ENCODE measurements at places on chromosomes 12 and 14. TPM values are rescaled to one million over a fixed set of nuclear protein-coding genes. Genes with fewer than 3 reads are reported as not detected.

- no peak for DNase-seq
These were observed 190.2 kb downstream of the MON2 start for GRCh38 chr12:62656591-62657362.

Gene B4GALNT1
- 2.2 TPM for total RNA-seq

- no peak for DNase-seq
These were observed 126.5 kb downstream of the CMAS start for GRCh38 chr12:22172501-22172900.

GRCh38 chr12:13976028-13976584 is 5.3 kb downstream of the GRIN2B start:
- no peak for DNase-seq

Gene DHRS2
- not detected for total RNA-seq

Gene SPTB
- 1.4 TPM for total RNA-seq

DNA sequence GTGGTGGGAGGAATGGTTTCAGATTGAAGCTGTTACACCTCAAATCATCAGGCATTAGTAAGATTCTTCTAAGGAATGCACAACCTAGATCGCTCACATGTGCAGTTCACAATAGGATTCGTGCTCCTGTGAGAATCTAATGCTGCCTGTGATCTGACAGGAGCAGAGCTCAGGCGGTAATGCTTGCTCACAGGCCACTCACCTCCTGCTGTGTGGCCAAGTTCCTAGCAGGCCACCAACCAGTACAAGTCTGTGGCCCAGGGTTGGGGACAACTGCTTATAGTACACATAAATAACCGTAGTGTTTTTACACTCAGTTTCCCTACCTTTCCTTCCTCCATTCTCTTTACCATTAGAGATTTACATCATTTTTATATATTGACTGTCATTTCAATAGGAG is 121.4 kb downstream of the SLCO1B3 start:
- no peak for DNase-seq

- peak; percentile 32 for DNase-seq
These were observed 96.5 kb downstream of the LGMN start for GRCh38 chr14:92651758-92652406.

- DNase-seq: peak; percentile 55
These were observed at the start of gene SIX1 for GRCh38 chr14:60648934-60649874. Gene SIX1, minus strand, starts transcription at chr14:60649477. Its CDS starts 288 bp downstream, at chr14:60649189.

DNA sequence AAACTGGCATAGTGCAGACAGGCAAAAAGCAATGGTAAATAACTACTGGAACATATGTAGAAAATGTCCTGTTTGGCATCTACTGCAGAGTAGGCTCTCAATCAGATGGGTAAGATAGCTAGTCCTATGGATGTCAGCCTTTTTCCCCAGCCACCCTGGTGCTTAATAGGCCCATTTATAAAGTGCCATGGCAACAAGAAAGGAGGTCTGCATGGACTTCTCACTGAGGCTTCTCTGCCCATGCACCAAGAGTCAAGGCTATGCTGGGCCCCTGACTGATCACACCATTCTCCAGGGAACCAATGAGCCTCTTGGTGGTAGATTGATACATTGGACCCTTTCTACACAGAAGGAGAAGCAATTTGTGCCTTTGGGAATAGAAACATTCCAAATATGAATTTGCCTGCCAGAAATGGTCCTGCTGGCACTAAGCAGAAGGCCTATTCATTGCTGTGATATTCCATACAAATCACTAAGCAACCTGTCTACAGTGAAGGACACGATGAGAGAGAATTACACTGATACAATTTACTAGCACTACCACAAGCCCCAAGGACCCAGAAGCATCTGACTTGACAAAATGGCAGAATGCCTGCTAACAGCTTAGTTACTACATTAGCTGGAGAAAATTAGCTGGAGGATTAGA is 43.8 kb downstream of the RESF1 start:
- DNase-seq: no peak

- no peak for DNase-seq
These were observed 373.4 kb downstream of the NUAK1 start for GRCh38 chr12:105765053-105766014.

- no peak for DNase-seq
These were observed 93.8 kb downstream of the TRAFD1 start for GRCh38 chr12:112219195-112219594.

DNA sequence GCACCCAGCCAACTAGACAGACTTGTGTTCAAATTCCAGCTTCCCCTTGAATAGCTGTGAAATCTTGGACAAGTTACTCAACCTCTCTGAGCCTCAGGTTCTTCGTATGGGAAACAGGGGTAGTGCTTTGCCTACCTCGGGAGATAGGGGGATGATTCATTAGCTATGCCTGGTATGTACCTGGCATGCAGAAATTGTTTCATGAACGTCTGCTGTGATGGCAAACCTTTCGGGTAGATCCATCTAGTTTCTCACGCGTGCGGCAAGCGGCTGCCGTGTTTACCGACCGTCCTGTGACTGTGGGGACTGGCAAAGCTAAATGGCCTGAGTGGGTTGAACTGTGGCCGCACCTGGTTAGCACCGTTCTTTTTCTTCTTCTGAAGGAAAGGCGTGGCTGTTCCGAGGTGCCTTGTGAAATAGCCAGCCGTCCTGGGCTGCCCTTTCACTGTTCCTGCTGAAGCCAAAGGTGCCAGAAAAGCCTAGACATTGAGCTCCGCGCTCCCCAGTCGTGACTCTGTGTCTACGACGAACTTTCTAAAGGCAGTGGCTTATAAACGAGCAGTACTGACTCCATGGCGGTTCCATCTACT is 40.6 kb upstream of the MED13L start:
- DNase-seq: no peak

DNA sequence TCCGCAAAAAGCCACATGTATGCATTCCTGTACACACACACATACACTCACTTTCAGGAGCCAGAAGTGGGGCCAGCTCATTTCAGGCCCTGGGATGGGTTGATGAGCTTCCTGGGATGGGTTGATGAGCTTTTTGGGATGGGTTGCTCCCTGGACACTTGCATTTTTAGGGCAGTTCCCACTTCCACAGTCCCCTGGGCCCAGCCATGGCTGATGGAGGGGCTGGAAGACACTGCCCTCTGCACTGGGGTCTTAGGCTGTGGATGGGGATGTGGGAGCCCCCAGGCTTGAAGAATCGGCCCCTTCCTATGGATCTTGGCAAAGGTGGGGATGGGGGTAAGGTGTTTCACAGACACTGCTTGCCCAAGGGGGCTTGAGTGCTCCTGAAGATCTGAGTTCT is 12.7 kb downstream of the ACVRL1 start:
- DNase-seq: no peak

- DNase-seq: no peak
These were observed 27.8 kb upstream of the CAPRIN2 start for GRCh38 chr12:30782316-30783173.

Gene POTEG
- total RNA-seq: not detected

Gene RBP5
- 2.2 TPM for total RNA-seq

Gene ALDH6A1
- total RNA-seq: 42.1 TPM

DNA sequence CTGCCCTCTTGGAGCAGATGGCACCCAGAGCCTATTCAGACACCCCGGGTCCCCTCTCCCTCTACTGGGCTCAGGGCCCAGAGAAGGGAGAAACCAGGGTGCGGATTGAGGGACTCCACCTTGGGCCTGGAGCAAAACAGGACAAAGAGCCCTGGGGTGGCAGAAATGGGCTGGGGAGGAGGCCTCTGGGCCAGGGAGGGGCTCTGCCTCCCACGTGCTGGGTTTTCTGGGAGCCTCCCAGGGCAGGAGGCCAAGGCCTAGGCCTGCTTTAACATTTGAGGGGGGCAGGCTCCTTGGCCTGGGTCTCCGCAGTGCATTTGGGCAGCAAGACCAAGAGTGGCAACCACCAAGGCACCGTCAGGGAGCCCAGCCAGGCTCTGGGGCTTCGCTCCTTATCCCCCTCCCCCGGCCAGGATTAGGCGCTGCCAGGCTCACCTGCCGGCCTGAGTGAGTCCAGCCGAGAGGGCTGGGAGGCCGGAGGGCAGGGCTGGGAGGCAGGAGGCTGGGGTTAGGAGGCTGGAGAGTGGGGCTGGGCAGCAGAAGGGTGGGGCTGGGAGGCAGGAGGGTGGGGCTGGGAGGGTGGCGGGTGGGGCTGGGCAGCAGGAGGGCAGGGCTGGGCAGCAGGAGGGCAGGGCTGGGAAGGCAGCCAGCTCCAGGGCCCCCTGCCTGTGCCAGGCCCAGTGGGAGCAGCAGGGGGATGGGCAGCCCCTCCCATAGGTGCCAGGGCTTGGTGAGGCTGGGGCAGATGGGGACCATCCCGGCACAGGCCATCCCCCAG is 101.8 kb upstream of the EIF5 start:
- DNase-seq: peak; percentile 71

DNA sequence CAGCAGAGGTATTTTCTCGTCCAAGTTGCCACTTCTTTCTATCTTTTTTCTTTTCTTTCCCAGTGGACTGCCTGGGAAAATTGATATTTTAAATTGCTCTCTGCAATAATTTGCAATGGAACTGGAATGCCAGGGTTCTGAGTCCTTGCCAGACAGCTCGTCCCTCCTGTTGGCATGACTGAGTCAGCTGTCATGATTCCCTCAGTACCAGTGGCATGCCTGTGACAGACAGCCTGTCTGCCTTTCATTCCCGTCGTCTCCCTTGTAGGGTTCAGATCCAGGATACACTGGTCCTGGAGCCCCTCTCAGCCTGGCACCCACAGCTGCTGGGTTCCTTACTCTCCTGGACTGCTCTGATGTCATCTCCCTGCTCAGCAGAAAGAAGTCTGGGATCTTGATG is 84.8 kb downstream of the PTPN11 start:
- DNase-seq: no peak

Gene BICDL1
- total RNA-seq: 6.8 TPM

DNA sequence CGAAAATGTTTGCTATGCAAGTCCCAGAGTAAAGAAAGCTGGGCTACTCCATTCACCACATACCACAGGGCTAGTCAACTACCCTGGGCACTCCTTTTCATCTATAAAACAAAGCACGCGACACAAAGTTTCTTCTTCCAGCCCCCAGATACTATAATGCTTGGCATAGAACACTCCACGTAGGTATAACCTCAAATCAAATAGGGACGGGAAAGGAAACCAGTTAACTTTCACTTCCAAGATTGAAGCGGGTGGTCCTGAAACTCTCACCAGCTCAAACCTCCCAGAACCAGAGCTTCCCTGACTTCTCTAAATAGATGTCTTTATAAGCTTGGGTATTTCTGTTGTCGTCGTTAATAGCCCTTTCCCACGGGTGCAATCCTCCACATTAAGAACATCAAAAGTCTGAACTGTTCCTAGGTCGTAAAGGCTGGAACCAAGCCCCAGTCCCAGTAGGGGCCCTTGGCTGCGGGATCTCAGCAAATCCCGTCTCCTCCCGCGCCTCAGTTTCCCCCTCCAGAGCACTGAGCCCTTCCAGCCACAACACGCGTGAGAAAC is 647 bp downstream of the LGMN start:
- no peak for DNase-seq

- no peak for DNase-seq
These were observed 98.8 kb upstream of the RGS6 start for GRCh38 chr14:71833476-71833875.

Gene MFAP5
- 25.0 TPM for total RNA-seq

- no peak for DNase-seq
These were observed 18.5 kb upstream of the TBPL2 start for GRCh38 chr14:55458800-55459515.

- no peak for DNase-seq
These were observed 172.3 kb downstream of the GPHN start for GRCh38 chr14:66680216-66680615.

- no peak for DNase-seq
These were observed 125.9 kb downstream of the ALX1 start for GRCh38 chr12:85405781-85406522.

Gene SMIM41
- total RNA-seq: 0.41 TPM

- DNase-seq: no peak
These were observed 13.7 kb downstream of the HRK start for GRCh38 chr12:116867523-116867922.

- no peak for DNase-seq
These were observed 243.2 kb downstream of the ANO6 start for GRCh38 chr12:45458854-45459807.

Gene IPO8
- total RNA-seq: 62.2 TPM

- no peak for DNase-seq
These were observed 31.1 kb upstream of the EIF5 start for GRCh38 chr14:103302966-103303365.

Gene TMEM229B
- total RNA-seq: 12.6 TPM

GRCh38 chr12:12612358-12612757 is 682 bp downstream of the CREBL2 start:
- DNase-seq: no peak

Gene TC2N
- total RNA-seq: 75.1 TPM

- DNase-seq: no peak
These were observed 10.9 kb downstream of the GATC start for GRCh38 chr12:120457133-120457532.

DNA sequence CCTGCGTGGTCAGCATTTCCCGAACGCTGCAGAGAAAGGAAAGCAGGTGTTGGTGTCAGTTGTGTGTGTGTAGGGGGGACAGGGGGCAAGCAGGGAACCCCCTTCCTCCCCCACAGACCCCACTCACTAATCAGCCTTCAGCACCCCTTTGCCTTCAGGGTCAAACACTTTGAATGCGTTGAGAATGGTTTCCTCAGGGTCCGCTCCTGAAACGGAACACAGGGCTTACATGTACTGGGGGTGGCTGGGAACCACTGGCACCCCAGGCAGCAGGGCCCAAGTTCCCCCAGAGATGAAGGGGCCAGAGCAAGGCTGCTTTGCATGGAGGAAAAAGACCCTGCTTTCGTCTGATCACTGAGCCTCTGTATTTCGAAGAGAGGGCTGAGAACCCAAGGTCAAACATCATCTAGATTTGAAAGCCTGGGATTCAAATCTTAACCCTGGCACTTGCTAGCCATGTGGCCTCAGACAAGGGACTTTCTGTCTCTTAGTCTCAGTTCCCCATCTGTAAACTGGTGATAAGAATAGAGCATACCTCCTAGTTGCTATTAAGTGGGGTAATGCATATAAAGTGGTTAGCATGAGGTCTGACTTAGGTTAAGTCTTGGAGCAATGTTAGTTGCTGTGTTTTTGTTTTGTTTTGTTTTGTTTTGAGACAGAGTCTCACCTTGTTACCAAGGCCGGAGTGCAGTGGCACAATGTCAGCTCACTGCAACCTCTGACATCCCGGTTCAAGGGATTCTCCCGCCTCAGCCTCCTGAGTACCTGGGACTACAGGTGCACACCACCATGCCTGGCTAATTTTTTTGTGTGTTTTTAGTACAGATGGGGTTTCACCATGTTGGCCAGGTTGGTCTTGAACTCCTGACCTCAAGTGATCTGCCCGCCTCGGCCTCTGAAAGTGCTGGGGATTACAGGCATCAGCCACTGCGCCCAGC is 7.0 kb downstream of the MYL2 start:
- DNase-seq: no peak

DNA sequence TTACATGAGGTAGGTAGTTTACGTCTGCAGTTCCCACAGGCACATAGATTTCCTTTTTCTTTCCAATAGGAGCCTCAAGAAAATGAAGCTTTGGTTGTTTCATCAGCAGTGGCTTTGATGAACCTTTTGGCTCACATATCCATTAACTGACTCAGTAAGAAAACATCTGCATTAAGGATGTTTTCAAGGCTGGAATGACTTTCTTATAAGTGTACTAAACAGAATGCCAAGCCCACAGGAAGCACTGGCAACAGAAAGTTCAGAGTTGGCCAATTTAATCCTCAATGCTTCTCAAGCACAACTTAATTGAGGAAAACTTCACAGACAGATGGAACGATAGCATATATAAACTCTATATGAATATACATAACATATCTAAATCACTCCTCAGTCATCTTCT is 63.5 kb downstream of the ST8SIA1 start:
- DNase-seq: no peak

All from mucosa of descending colon (tissue), 3 donors.